Stimulated activated CD4-positive, alpha-beta T cell treated with anti-CD3 and anti-CD28 coated beads, TNF-alpha, amount 100 ng/mL, for 4 hours (primary cell): ENCODE measurements at places on chromosomes 2 and 18.

DNA sequence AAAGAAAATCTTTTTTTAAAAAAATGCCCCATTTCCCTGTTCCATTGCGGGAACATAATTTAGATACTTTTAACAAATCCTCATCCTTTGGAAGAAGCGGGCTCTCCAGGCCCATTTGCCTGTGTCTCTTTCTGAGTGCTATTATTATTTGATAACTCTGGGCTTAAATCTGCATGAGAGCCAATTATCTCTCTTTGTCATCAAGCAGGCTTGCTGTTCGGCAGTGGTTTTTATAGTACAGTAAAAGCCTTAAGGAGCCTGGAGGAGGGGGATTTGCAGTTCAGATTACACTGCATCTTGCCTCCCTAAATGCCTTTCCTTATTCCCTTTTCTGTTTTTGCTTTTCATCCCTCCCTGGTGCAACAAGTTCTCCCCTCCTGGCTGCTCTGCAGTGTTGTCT lies 50.6 kb downstream of the CELF4 start:
- no peak for DNase-seq

DNA sequence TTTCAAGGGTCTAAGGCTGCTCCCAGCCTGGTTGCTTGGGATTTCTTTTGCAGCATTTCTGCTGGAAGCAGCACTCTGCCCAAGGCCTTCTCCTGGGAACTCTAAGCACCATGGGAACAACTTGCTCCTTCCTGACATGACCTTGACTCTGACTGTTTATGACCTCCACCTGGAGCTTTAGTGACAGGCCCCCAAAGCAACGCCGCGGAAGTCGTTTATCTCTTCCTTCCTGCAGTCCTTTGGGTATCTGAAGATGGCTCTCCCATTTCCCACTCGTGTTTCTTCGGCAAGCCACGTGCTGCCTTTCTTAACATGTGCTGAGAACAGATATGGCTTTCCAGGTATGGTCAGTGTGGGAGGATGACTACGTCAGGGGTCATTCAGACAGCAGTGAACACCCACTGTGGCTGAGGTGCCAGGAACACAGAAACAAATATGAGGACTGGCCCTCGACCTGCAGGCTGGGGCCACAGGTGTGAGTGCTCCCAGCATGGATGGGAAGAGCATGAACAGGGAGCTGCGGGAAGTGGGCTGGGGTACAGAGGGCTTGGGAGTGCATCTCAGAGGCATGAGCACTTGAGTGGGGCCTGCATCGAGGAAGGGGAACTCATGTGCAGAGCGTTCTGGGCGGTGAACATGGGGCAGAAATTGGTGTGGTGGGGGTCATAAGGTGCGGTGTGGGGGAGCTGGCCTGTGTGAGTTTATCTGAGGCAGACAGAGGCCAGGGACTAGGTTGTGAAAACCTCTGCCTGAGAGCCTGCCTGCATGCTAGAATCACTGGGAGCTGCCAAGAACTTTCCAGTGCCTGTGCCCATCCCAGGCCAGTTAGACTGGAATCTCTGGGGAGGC lies 140.5 kb downstream of the TSN start:
- DNase-seq: no peak

GRCh38 chr2:64192664-64193105 lies 48.5 kb upstream of the PELI1 start:
- no peak for DNase-seq

DNA sequence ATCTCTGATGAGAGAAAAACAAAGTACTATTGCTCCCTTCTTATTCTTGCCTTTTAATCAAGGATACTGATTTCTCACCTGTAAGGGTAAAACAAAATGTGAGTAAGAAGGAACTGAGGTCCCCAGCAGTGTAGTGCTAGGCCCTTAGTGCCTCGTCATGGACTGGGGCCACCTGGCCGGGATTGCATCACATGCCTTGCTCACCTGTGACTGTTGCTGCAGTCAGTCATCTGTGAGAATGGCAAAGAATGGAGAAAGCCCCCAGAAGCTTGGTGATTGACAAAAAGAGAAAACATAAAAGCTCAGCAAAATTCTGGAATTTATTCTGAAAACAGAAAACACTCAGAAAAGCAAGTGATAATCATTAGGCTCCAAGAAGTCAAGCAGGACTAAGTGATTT lies 63.4 kb downstream of the SPATS2L start:
- DNase-seq: no peak

DNA sequence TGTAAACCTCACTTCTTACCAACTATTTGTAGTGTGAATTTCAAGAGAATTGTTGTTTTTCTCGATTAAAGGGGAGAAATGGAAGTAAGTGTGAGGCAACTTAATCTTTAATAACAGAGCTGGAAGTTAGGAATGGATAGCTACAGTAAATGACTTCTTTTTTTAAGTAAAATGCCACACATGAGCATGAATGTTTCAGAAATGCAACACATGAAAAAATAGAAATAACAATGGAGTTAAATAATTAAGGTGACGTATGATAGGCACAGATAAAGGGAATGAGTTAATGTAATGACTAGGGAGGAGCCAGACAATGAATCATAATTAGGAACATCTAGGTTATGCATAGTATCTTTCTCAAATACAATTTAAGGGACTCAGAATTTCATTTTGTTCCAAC lies 3.4 kb downstream of the REL start:
- no peak for DNase-seq
